ENCODE measurements at places on chromosomes 7 and 10.

DNA sequence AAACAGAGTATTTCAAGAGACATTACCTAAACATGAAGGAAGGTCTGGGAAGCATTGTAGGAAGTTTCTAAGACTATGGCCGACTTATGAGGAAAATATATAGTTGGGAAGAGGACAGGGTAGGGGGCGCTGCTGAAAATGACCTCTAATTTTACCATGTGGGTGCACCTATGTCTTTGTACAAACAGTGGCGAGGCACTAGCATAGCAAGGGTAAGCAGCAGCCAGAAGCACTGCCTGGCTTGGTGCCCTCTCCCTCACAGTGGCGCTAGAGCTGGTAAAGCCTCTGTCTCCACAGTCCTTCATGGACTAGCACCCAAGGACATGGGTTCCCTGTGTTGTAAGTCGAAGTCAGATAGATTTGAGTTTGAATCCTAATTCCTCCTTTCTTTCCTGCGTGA is 461.2 kb downstream of the INHBA start:
- DNase-seq: no peak

DNA sequence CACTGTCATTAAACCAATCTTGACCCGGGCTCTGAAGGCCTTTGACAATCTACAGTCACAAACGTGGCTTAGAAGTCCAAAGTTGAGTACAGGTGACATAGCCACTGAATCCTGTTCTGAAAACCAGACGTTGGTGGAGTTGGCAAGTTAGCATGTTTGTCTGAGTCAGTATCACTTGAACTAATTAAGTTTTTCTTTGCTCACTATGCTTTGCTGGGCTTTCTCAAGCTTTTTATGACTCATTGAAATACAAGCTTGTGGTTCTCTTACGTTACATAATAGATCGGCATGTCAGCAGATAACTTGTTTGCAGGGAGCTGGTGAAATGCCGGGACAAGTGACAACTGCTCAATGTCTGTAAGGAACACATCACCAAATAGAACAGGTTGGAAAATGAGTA is 53.8 kb downstream of the ARL5B start:
- peak; percentile 86 for DNase-seq

GRCh38 chr7:142603870-142604448 is 145.3 kb upstream of the PRSS1 start:
- peak; percentile 63 for DNase-seq

DNA sequence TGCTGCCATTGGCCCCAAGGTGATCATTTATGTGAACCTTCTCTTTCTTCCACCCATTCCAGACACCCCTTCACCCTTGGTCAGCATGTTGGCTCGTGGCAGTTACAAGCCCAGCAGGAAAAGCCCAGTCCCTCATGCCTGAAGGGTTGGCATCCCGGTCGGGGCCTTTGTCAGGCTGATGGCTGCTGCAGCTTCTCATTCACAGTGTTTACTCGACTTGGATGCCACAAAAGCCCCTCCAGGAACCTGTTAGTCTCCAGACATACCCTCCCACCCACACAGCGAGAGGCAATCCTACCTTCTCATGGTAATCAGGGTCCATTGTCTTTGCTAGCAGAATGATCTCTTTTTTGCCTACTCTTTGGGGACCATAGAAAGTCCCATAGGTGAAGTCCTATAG is 200.8 kb upstream of the PFKP start:
- DNase-seq: no peak

GRCh38 chr10:4822208-4822607 is 3.8 kb upstream of the AKR1E2 start:
- DNase-seq: no peak

GRCh38 chr10:13681095-13681494 is 94.3 kb downstream of the PRPF18 start:
- no peak for DNase-seq

DNA sequence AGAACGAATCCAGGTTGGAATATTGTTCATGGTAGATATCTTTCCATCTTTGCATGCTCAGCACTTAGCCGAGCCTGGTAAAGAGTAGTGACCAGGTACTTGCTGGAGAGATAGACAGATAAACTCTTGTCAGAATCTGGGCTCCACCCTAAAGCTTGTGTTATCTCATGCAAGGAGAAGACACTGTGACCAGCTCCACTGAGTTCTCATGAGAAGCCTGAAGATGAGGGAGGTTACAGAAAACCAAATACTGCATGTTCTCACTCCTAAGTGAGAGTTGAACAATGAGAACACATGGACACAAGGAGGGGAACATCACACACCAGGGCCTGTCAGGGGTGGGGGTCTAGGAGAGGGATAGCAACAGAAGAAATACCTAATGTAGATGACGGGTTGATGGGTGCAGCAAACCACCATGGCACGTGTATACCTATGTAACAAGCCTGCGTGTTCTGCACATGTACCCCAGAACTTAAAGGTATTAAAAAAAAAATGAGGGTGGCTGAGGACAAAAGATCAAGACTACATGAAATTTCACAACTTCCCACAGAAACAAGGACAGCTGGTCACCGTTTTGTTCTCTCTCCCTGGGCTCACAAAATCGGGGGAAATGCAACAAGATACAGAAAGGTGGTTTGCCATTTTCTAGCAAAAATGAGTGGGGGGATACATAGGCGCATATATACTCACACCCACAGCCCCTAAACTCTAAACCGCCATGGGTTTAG is 17.4 kb downstream of the DLG5 start:
- no peak for DNase-seq

GRCh38 chr10:113922787-113923570 is 68.5 kb downstream of the NHLRC2 start:
- DNase-seq: no peak

- no peak for DNase-seq
Observed at GRCh38 chr10:1638889-1639419, 98.4 kb downstream of the ADARB2 start.
